ENCODE measurements at places on chromosomes 7 and 10.
A peak's percentile ranks its signal among the peaks of the same experiment; 100 is the strongest.

GRCh38 chr10:113982769-113983168 lies 60.9 kb upstream of the ADRB1 start:
- DNase-seq = no peak

DNA sequence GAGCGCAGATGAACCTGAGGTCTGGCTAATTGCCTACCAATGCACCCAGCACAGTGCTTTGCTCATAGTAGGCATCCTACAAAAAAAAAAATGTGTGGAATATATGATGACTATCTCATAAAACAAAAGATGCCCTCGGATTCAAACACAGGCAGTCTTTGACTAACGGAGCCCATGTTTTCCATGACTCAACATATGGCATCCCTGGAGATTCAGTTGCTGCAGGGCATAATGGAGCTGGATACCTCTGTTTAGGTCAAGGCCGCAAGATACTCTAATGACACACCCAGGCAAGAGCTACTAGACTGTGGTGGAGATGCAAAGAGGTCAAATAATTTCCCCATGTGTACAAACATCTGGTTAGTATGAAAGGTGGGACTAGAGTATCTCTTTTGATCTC lies 16.3 kb downstream of the CUBN start:
- DNase-seq = no peak

DNA sequence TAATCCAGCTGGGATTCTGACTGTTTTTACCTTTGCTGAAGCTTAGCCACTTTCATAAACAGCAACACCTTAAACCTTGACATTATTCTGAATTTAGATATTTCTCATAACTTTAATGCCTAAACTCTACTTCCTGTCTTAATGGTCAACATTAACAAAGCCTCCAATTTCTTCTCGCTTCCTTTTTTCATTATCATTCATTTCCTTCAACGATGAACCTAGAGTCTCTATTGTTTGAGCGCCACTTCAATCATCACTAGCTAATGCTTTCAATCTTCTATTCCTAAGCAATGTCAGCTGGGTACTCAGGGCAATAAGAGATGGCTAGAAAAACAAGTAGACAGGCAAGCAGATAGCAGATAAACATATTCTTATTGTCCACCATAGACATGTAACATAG lies 96.6 kb upstream of the TMEM196 start:
- DNase-seq = no peak

- no peak for DNase-seq
Measured at GRCh38 chr7:127239814-127240213, 12.9 kb downstream of the GRM8 start.

DNA sequence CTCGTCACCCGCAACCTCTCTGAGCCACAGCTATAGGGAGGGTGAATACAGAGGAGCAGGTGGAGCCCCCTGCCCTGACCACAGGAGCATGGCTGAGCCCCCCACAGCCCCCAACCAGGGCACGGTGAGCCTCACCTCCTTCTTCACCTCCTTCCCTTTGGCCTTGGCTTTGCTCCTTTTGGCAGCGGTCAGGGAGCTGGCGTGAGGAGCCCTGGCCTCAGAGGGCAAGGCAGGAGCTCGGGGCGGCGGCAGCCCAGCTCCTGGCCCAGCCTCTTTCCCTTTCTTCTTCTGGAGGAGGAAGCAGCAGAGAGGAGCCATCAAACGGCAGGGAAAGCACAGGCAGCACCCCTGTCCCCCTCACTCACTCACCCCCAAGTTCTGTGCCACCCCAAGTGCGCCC lies 42.2 kb downstream of the SLC29A4 start:
- no peak for DNase-seq

- no peak for DNase-seq
Measured at GRCh38 chr10:91307489-91307888, 87.0 kb downstream of the PCGF5 start.

- no peak for DNase-seq
Measured at GRCh38 chr10:105274556-105275070, 633.5 kb downstream of the SORCS3 start.

GRCh38 chr7:77674878-77675277 lies 21.4 kb upstream of the RSBN1L start:
- DNase-seq = no peak

GRCh38 chr10:123888751-123889150 lies 2.9 kb downstream of the CPXM2 start:
- no peak for DNase-seq

DNA sequence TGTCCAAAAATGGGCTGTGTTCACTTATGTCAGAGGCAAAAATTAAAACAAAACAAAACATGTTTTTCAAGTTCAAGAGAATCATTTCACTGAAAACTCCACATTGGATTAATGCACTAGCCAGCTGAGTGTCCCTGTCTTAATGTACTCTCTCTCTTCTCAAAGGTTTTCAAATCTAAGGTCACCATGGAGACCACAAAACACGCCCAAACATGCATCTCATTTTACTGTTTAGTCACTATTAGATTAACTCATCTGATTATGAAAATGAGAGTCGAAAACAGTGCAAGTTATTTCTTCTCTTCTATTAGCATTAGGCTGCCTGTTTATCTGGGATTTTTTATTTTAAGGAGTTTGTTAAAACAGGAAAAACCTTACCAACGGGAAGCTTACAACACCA lies 70.8 kb upstream of the ASAH2 start:
- no peak for DNase-seq

GRCh38 chr10:68756246-68756645 lies 35.2 kb downstream of the CCAR1 start:
- no peak for DNase-seq

DNA sequence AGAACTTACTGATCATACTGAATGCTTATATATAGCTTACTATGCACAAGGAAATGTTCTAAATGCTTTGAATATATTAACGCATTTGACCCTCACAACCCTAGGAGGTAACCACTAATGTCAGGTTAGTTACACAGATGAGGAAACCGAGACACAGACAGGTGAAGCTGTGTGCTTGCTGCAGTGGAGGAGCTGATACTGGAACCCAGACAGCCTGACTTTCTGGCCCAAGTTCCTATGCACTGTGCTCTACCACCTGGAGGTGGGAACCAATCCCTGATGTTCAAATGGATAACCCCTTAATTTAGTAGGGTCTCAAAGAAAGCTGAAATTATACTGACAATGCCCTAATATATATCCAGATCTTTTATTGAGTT lies 119.6 kb downstream of the SORBS1 start:
- DNase-seq = no peak

DNA sequence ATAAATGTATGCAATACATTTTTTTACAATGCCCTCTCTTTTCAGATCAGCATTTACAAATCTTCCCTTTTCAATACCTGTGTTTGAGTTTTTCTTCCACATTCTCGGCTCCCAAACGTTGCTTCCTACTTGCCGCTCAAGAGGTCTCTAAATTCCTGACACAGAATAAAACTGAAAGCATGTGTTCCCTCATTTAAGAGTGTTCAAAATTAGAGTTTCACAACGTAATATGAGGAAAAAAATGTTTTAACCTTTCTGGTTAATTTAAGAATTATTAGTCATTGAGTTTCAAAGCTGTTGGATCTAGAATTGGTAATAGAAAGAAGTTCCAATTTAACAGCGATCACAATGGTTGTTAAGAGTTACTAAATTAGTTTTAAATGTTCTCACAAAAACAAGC lies 100.4 kb downstream of the ARID5B start:
- DNase-seq = no peak

DNA sequence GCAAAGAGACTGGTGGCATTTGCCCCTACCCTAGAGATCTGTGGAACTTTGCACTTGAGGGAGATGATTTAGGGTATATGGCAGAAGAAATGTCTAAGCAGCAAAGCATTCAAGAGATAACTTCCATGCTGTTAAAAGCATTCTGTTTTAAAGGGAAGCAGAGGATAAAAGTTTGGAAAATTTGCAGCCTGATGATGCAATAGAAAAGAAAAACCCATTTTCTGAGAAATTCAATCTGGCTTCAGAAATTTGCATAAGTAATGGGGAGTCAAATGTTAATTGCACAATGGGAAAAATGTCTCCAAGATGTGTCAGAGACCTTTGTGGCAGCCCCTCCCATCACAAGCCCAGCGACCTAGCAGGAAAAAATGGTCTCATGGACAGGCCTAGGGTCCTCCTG lies 361.7 kb downstream of the ANKRD7 start:
- DNase-seq = no peak

DNA sequence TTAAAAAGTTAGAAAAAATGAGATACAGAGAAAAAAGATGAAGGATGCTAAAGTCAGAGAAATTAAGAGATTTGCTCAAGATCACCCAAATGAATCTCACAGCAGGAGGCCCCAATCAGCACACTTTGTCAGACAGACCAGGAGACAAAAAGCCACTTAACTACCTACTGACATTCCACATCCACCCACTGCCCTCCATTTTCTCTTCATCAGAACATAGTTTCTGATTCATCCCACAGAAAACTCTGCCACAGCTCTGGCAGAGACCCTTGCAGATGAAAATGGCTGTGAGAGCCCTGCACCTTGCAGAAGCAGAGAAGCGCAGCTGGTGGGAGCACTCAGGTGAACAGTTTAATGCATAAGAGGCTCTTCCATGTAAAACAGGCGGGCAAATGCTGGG lies 26.6 kb downstream of the DGKI start:
- DNase-seq = no peak

- no peak for DNase-seq
Measured at GRCh38 chr7:7786595-7786994, 68.2 kb upstream of the RPA3 start.

GRCh38 chr7:142632271-142633134 lies 116.8 kb upstream of the PRSS1 start:
- peak; percentile 57 for DNase-seq

DNA sequence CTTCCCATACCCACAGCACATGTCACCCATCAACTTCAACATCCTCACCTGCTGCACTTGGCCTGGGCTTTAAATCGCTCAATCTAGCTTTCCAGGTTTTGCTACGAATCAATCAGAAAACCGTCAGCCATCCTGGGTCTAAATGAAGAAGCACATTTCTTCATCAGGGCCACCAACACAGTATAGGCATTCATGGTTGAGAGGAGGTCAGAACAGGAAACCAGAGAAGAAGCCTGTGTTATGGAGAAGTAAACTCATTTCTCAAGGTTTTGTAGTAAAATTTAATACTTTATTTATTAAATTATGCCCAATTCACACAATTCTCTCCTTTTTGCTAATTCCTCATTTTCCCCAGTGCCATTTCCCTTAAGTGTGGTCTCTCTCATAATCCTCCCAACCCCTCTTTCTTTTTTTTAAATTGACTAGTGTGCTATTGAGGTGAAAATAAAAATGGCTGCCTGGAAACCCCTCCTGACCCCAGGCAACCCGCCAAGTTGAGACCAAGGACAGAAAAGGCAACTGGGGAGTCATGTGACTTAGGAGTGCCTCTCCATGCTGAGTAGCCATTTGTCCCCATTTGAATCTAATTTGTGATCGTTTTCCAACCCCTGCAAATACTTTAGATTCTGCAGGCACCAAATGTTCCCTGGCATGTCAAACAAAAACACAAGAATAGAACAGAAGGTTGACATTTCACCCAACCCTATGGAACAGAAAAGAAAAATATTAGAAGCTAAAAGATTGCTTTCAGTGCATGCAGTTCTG lies 181.1 kb upstream of the NAMPT start:
- no peak for DNase-seq

DNA sequence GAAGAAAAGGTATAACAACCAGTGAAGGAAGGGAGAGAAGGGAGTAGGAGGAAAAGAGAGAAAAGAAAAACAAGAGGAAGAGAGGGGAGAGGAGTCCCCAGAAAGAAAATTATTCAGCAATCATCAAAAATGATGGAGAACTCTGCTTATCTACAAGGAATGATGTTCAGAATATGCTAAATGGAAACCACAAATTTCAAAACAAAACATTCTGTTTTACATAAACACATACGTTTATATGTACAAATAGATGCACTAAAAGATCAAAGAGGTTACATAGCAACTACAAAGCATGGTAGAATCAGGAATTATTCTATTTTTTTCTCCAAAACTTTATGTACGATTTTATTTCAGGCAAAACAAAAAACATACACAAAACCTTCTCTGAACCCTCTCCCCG lies 91.9 kb downstream of the FAM13C start:
- no peak for DNase-seq

DNA sequence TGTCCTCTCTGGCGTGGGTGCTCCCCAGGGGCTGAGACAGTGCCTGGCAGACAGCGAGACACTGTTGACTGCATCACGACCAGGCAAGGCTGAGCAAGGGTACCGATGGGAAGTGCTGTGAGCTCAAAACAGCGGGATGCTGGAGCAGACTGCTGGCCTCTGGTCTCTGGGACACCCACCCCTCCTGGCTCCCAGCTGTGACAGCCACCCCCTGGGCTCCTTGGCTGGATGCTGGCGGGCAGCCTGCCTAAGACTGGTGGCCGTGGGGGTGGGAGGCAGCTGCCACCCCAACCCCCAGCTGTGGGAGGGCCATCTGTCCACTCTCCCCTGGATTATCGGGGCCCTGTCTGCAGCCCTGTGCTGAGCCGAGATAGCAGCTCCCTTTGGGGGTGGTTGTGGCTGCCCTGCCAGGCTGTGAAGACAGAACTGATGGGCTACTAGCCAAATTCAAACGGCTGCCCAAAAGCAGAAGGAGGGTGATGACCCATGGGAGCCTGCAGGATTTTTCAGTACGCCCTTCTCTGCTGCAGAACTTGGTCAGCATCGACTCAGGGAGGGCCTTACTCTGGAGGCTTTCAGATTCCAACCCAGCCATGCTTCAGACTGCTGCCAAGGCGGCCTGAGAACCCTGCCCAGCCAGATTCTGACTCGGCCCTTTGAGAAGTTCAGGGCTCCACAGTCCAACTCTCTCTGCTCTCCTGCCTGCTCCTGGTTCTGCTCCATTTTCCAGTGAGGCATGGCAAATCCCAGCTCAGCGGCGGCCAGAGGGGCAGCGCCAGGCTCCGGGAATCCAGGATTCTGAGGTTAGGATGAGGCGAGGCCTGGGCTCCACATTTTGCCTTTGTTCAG lies 125.3 kb downstream of the NEURL1 start:
- no peak for DNase-seq

DNA sequence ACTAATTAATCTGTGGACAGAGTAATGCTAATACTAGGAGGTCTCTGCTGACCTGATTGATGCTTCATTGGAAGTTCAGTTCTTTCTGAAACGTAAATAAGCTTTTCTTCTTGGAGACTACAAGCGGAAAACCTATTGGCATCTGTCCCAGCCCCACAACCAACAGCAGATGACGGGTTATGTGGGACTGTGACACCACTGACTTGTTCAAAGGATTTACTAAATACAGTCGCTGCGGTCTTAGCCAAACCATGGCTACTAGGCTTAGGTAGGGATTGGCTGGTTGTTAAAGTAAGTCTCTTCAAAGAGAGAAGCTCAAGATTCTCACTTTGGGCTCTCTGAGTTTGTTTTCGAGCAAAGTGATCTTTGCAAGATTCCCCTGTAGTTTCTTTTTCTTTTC lies 68.3 kb downstream of the HYCC1 start:
- no peak for DNase-seq

Measured in NCI-H1092 treated with DMSO at 0.1 percent for 48 hours (cell line).